ENCODE measurements at places on chromosomes 12 and 14. TPM values are rescaled to one million over a fixed set of nuclear protein-coding genes. Genes with fewer than 3 reads are reported as not detected.

Gene FAIM2
- total RNA-seq: 3.6 TPM

Gene INHBC
- not detected for total RNA-seq

Gene CCDC175
- total RNA-seq: not detected

Gene PIWIL1
- total RNA-seq: not detected

Gene AQP5
- under 0.01 TPM for total RNA-seq

Gene SIX4
- total RNA-seq: 18.3 TPM

Gene CDCA3
- total RNA-seq: 1.5 TPM

Gene GAS2L3
- 33.4 TPM for total RNA-seq

Gene OVCH1
- 0.51 TPM for total RNA-seq

Gene SERPINA3
- 7.2 TPM for total RNA-seq

Gene ATP2B1
- 101 TPM for total RNA-seq

Gene CLEC1A
- not detected for total RNA-seq

Gene AVPR1A
- not detected for total RNA-seq

Gene GLI1
- total RNA-seq: 2.0 TPM

Gene BDKRB2
- total RNA-seq: 43.9 TPM

Gene SLC2A3
- total RNA-seq: 95.0 TPM

Gene PLEKHD1
- total RNA-seq: under 0.01 TPM

Gene SERPINA5
- not detected for total RNA-seq

Gene SAMD15
- total RNA-seq: 0.33 TPM

Gene CCNT1
- 24.6 TPM for total RNA-seq

Gene REP15
- 0.99 TPM for total RNA-seq

Gene PIANP
- total RNA-seq: 0.17 TPM

Gene EFS
- 12.2 TPM for total RNA-seq

Gene AKAP3
- 1.5 TPM for total RNA-seq

Gene NUDT14
- 13.9 TPM for total RNA-seq

Gene CABP1
- under 0.01 TPM for total RNA-seq

Gene ASCL1
- total RNA-seq: not detected

Gene KRT2
- not detected for total RNA-seq

Gene RBP5
- total RNA-seq: 0.26 TPM

Gene NOVA1
- total RNA-seq: 5.1 TPM

Gene CCDC198
- not detected for total RNA-seq

Gene RNASE3
- total RNA-seq: not detected

Gene ZFYVE21
- total RNA-seq: 67.0 TPM

Gene TMEM30B
- total RNA-seq: 0.51 TPM

Gene FAM186B
- 0.51 TPM for total RNA-seq

Gene TDP1
- total RNA-seq: 13.7 TPM

Gene ZNF891
- total RNA-seq: 1.2 TPM

Gene SLC15A4
- 37.2 TPM for total RNA-seq

Gene LMNTD1
- total RNA-seq: not detected

All from fibroblast of lung (primary cell).